ENCODE measurements at places on chromosomes 6 and 20.

GRCh38 chr6:5999688-6000608, 6.8 kb downstream of the NRN1 start:
- no peak for DNase-seq

- no peak for DNase-seq
These were observed 13.7 kb upstream of the MLN start for GRCh38 chr6:33817489-33817888.

- no peak for DNase-seq
These were observed 11.4 kb downstream of the SENP6 start for GRCh38 chr6:75613056-75613501.

- no peak for DNase-seq
These were observed 75.7 kb upstream of the SIRPA start for GRCh38 chr20:1819311-1820137.

- peak; percentile 76 for DNase-seq
These were observed 12.5 kb downstream of the ITPR3 start for GRCh38 chr6:33633462-33634158.

DNA sequence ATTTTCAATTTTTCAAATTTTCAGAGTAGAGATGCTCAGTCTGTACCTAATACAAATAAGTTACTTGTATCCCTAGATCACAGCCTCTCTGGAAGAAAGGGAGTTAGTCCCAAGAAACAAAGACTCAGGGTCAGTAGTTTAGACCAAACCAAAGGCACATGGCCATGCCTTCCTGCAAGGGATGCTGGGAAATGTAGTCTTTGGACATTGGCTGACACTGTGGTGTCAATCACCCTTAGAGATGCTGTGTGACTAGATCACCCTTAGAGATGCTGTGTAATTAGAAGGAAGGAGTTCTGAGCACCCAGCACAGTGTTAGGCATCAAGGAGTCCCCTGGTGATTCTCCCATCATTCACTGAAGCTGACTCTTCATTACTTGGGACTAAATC, 202.1 kb downstream of the NFATC2 start:
- peak; percentile 31 for DNase-seq

- no peak for DNase-seq
These were observed 68.7 kb downstream of the PSMG4 start for GRCh38 chr6:3327403-3327802.

DNA sequence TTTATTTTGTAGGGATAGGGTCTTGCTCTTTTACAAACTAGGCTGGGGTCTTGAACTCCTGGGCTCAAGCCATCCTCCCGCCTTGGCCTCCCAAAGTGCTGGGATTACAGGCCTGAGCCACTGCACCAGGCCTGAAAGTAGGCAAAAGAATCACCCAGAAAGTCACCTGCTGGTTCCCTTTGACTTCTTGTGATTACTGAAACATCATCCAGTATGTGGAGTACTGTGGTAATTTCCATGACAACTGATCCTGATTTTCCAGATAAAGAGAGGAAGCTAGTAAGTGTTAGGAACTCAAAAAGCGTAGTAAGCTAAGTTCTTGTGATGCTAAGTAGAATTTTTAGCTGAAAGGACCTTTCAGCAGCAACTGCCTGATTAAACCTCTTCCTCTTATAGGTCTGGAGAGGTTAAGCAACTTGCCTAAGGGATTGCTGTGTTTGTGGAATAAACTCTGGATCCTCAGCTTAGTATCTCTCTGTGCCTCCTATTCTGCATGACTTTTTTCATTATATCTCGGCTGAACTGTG, 16.8 kb downstream of the RALY start:
- DNase-seq: no peak

Data from ELR (cell line).